HCT116 (cell line): ENCODE measurements at places on chromosomes 6 and 20.
A peak's percentile ranks its signal among the peaks of the same experiment; 100 is the strongest.

DNA sequence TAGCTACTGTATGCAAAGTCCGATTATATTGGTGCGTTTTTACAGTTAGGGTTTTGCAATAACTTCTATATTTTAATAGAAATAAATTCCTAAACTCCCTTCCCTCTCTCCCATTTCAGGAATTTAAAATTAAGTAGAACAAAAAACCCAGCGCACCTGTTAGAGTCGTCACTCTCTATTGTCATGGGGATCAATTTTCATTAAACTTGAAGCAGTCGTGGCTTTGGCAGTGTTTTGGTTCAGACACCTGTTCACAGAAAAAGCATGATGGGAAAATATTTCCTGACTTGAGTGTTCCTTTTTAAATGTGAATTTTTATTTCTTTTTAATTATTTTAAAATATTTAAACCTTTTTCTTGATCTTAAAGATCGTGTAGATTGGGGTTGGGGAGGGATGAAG is 13.7 kb upstream of the PLCG1 start:
- DNase-seq, result no peak

DNA sequence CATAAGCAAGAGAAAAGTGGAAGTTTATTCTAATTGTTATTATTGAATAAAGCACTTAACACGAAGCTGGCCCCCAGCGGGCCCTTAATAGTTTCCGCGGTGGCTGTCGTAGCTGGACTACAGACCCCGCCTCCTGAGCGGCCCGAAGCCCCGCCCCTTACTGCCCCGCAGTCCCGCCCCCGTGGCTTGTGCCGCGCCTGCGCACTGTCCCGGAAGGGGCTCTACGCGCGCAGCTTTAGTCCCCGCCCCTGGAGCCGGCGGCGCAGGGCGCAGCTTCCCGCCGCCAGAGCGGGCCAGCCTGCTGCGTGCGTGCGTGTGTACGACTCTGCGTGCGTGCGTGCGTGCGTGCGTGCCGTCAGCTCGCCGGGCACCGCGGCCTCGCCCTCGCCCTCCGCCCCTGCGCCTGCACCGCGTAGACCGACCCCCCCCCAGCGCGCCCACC is at the start of gene VAPB:
Gene VAPB (plus strand): TSS at position 348 of the 442 bp plus-strand sequence. CDS start 231 bp downstream, outside the sequence.
- DNase-seq, result peak; percentile 91

DNA sequence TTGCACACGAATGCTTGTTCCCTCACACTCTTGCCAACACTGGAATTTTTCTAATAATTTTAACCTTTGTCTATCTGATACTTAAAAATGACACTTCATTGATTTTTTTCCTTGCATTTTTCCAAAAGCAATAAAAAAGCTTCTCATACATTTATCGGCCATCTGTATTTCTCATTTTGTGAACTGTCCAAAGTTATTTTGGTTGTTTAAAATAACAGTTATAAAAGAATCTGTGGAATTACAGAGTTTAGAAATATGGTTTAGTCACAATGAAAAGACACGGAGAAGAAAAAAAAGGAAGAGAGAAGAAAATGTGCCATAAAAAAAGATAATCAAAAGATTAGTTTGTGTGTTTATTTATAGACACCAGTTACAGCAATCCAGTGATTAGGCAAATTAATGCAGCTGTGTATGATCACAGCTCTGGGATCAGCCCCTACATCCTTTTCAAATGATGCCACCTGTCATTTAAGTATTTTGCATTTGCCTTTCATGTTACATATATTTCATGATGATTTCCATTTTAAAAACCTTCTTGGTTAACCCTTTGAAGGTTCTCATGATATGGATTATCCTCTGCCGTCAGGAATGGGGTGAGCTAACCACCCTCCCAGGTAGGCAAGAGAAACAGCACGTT is 171.7 kb downstream of the BACH2 start:
- DNase-seq, result no peak

DNA sequence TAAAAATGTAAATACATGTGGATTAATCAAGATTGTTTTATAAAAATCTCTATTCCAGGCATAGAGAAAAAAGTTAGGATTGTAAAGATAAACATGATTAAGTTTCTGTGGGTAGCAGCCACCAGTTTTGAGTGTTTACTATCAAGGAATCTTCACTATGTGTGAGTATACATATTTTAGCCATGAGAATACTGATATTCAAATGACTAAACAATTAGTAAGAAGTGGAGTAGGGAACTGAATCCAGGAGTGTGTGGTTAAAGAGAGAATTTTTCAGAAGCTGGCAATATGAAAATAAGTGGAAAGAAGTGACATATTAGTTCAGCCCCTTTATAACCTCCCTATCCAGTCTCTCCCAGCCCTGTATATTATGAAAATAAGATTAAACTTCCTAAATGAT is 10.3 kb downstream of the ELOVL2 start:
- no peak for DNase-seq

DNA sequence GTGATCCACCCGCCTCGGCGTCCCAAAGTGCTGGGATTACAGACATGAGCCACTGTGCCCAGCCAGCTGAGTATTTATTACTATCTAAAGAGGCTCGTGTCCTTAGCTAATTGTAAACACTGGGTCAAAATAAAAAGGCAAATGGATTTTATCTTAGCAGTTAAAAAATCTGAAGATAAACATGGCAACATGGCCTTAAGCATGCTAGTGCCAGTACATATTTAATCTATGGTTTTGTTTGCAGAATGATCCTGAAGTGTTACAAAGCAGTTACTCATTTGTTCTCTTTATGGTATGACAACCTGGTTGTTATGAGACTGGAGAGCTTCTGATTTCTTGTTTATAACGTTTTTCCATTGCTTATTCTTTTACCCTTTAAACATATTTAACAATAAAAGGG is 3.9 kb upstream of the KIAA0408 start:
- DNase-seq, result no peak

GRCh38 chr6:108968325-108969316 is 120.4 kb downstream of the ARMC2 start:
- DNase-seq, result no peak

DNA sequence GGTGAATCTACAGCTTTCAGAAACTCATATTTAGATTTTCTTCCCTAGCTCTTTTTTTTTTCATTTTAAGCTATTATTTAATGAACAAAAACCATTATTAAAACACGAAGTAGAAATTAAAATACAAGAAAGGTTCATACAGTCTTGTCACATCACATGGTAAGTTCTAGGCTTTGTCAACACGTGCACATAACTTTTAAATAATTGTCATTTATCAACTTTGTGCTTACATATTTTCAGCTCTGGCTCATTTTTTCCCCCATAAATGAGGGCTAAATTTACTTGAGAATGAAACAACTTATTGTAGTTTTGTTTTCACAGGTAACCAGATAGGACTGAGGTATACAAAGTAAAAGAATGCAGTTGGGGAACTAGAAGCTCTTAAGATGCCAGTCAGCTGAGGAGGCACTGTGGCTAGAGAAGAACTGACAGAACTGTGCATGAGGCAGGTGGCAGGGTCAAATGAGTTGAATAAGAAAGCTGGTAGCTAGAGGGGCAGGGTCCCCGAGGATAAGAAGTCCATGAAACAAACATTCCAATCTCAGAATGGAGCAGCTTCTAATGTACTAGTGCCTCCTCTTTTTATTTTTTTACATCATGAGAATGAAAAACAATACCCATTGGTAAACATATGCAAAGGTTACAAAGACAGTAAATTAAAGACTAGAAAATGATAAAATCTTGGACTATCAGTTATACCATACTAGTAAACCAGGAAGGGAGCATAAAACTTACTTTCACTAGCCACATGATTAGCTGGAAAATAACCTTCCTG is 141.5 kb downstream of the MYB start:
- no peak for DNase-seq

- peak; percentile 74 for DNase-seq
These were observed 409 bp upstream of the ATXN1 start for GRCh38 chr6:16761471-16762267.

- no peak for DNase-seq
These were observed at the start of gene BANF2 for GRCh38 chr20:17699931-17700351. Gene BANF2, plus strand, starts transcription at chr20:17699966. Its CDS starts 25,060 bp downstream, at chr20:17725026.

DNA sequence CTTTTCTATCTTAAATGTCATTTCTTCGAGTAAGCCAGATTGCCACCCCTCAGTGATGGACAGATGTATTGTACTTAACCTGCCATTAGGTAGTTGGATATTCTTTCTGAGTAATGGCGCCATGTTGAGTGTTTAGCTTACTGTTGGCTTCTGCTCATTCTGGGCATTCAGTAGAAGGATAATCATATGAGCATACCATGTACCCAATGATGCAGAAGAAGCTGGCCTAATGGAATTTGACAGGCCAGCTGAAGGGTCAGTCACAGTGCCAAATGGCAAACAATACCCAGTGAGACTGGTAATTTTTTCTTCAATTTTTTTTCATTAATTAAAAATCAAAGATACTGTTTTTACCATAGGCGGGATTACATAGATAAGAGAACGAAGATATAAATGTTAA is 1010.8 kb upstream of the EYS start:
- no peak for DNase-seq
